ENCODE measurements at places on chromosomes 5 and 9.
A peak's percentile ranks its signal among the peaks of the same experiment; 100 is the strongest.

- peak; percentile 43 for DNase-seq
Observed at GRCh38 chr5:136730426-136730825, 365.1 kb upstream of the TRPC7 start.

DNA sequence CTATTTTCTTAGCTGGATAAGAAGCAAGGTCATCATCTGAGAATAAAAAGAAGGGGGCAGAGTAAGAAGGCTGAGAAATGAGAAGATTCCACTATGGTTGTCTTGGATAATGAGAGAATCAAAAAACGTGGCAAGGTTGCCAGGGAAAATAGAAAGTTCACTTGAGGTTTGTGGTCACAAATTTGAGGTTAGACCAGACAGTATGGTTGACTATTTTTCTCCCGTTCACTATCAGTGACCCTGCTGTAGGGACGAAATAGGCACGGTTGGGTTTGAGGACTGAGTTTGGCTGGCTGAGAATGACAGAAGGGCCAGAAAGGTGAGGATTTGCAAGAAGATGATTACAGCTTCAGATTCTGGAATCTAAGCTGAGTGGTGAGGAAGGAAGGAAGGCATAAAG is 266.0 kb upstream of the ZNF462 start:
- DNase-seq: no peak

DNA sequence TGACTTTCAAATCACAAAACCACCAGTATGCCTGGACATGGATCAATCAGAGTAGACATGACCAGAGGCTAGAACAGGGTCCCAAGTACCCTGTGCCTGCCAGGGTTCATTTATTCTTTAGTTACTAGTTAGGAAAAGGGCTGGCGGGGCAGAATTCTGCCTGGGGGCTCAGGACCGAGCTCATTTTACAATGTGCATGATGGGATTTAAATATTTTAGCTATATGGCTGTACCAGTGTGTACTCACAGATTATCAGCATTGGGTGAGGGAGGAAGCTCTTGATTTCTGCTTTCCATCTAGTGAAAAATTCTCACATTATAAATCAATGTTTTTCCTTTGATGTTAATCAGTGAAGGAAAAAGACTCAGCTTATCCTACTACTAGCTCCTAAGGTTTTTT is 1511.1 kb downstream of the EFNA5 start:
- no peak for DNase-seq

GRCh38 chr5:170861917-170862766 is at the start of gene RANBP17:
Gene RANBP17, plus strand, starts transcription at chr5:170862018.
- no peak for DNase-seq

GRCh38 chr5:168819004-168819621 is 239.9 kb upstream of the PANK3 start:
- DNase-seq: no peak

- no peak for DNase-seq
Observed at GRCh38 chr9:76650692-76651091, 113.5 kb upstream of the PCA3 start.

- no peak for DNase-seq
Observed at GRCh38 chr9:106032978-106033377, 338.6 kb downstream of the TMEM38B start.

GRCh38 chr9:135076143-135076875 is 11.2 kb upstream of the OLFM1 start:
- DNase-seq: no peak

GRCh38 chr5:39274398-39275085 is 55.2 kb upstream of the FYB1 start:
- DNase-seq: no peak

- peak; percentile 11 for DNase-seq
Observed at GRCh38 chr9:18976709-18977531, 56.1 kb downstream of the SAXO1 start.

DNA sequence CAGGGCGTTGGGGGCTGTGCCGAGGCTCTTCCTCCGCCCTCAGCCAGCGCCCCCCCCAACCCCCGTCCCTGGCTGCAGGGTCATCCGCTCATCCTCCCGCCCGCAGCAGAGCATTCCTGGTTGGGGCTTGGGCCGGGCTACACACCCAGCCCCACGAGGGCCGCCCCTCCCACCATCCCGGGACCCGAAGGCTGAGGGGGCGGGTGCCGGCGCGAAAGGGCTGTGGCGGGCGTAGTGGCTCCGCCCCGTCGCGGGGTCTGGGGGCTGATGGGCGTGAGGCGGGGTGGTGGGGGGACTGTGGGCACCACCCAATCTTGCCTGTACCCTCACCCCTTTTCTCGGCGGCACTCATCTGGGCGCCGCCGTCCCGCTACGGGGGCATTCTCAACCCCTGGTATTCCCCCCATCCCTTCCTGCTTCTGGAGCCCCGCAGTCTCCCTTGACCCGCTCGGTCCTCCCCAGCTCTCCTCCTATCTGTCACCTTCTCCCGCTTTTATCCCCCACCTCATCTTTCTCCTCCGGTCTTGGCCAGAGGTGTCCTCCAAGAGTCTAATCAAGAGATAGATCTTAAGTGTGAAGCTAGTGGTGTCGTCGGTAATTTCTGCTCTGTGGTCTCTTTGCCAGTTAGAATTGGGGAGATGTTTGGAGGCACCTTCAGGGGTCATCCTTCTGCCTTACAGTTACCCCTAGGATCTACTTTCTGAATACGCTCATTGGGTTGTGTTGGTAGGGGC is 1.6 kb downstream of the FER start:
- no peak for DNase-seq

GRCh38 chr5:32726086-32726557 is 15.0 kb downstream of the NPR3 start:
- no peak for DNase-seq

Measured in NCI-H187 treated with DMSO at 0.1 percent for 48 hours (cell line).